Naive thymus-derived CD4-positive, alpha-beta T cell (primary cell): ENCODE measurements at places on chromosomes 6 and 20.

GRCh38 chr6:140977403-140977802 lies 1155.3 kb upstream of the GJE1 start:
- DNase-seq, result no peak

GRCh38 chr6:34146021-34146782 lies at the start of gene GRM4:
TSS of gene GRM4 (minus strand) at chr6:34146087. CDS start at chr6:34133496, 12,591 bp downstream.
- no peak for DNase-seq

DNA sequence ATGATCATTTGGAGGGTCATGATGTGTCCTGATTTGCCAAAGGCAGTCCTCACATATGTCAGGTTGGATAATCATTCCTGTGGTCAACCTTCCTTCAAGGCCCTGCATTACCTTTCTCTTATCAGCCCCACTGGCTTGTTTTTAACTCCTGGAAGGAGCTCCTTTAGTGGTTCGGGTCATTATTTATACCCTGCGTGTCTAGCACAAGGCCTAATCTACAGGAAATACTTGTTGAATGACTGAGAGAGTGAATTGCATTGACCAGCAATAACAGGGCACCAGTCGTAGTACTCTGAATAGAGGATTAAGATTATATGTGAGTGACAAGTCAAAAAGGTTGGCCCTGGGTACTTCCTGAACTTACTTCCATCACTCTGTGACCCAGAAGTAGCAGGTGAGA lies 4.5 kb downstream of the HIVEP2 start:
- no peak for DNase-seq

- no peak for DNase-seq
These were observed 25.2 kb downstream of the TBPL1 start for GRCh38 chr6:133977983-133978895.

GRCh38 chr6:89281779-89282246 lies 33.3 kb downstream of the GABRR2 start:
- DNase-seq, result no peak

DNA sequence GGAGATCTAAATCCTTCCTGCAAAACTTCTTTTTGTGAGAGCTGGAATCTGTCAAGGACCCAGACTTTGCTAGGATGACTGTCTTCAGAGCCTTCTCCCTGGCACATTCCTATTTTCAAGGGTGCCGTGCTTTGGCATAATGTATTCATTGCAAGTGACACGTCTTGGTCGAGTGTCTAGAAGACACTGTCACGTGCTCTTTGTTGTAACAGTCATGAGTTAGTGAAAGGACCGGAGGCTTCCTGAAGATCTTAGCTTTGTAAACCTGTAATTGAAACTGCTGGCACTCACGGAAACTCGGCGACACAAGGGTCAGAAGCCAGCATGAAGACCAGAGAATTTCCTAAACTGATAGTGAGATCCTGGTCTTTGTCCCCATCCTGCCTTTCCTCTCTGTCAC lies 19.7 kb upstream of the TAGAP start:
- DNase-seq, result no peak

DNA sequence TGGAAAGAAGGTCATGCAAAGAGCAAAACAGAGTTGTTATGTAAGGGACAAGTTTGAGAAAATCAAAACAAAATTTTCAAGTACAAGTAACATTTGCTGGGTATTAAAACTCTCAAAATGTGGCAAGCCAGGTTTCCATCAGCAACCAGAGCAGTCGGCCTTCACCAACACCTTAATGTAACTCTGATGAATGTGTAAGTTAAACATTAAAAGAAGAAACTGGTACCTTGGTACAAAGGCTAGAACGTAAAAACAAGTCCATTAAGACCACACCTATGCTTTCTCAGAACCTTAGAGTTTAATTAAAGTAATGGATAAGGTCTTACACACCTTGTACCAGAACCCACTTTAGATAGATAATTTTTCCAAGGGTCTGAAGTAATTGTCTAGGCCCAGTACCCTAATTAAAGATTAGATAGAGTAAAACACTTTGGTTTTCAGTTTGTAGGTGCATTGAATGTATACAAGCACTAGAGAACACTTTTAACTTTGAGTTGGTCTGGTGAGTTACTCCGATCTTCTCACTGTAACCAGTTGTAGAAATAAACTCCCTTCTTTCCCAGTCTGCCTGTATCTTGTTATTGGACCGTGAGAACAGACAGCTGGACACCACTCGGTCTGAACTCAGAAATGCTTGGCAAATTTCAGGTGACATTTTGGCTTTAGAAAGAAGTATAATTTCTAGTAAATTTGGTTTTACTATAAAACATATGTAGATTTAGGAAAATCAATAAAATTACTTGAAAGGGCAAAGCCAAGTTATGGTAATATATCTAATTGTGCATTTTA lies 319.4 kb downstream of the HTR1B start:
- no peak for DNase-seq

- no peak for DNase-seq
These were observed 36.0 kb downstream of the TAF8 start for GRCh38 chr6:42086046-42087035.

DNA sequence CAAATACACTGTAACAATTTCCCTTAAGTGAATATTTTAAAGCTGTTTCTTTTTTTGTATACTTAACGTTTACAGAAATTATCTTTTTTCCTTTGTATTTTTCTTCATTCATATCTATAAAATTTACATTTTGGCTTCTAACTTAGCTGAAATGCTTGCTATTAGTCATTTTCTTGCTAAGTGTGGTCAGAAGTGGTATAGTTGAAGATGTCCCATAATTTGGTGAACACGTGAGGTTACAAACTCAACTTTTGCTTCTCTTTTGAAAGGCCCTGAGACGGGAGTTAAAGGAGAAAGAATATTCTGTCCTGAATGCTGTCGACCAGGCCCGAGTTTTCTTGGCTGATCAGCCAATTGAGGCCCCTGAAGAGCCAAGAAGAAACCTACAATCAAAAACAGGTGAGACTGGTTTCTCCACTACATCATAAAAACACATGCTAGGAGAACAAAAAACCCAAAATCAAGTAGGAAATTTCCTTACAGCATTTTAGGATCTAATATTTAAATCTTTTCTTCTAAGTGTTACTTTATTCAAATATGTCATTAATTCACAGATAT lies 445.0 kb downstream of the UTRN start:
- no peak for DNase-seq

DNA sequence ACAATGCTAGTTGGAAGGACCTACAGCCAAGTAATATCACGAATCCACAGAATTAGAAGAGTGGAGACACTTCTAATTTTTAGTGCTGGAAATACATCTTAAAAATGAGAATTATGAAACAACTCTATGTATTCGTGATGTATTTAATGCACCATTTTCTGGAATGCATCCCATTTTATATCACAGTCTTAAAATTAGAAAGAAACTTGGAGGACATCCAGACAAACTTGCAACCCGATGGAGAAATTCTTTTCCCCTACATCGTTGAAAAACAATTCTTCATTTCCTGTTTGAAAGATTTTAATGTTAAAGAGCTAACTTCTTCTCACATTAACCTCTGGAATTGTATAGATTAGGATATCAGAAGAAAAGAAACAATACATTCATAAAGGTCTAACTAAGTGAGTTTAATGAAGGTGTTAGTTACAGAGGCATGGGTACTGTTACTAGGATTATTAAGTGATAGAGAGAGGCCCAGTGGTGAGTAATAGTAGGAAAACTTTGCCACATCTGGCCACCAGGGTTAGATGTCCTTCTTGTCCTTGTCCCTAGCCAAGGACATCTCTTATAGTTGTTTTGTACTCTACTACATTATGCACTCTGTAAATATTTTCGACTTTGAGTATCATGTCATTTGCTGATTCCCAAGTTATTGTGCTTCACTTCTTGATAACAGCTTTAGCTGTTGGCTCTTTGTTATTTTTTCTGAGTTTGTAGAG lies 502.4 kb upstream of the PTCHD4 start:
- no peak for DNase-seq

- DNase-seq, result no peak
These were observed 695.5 kb upstream of the CHD6 start for GRCh38 chr20:42313704-42314103.

GRCh38 chr20:34880215-34880850 lies 3.9 kb downstream of the ACSS2 start:
- no peak for DNase-seq

DNA sequence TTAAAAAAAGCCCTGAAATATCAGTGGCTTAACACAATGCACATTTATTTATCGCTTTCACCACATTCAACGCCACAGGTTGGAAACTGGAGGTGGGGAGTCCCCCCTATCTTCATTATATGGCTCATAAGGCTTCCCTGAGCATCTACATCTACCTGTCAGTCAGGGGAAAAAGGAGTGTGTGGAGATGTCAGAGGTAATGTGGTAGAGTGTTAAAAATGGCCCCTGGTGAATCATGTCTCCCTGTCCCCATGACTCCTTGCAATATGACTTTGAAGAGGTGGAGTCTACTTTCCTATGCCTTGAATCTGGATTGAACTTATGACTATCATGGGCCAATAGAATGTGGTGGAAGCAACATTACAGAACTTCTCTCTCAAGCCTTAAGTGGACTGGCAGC lies 65.5 kb upstream of the BTBD3 start:
- DNase-seq, result no peak

DNA sequence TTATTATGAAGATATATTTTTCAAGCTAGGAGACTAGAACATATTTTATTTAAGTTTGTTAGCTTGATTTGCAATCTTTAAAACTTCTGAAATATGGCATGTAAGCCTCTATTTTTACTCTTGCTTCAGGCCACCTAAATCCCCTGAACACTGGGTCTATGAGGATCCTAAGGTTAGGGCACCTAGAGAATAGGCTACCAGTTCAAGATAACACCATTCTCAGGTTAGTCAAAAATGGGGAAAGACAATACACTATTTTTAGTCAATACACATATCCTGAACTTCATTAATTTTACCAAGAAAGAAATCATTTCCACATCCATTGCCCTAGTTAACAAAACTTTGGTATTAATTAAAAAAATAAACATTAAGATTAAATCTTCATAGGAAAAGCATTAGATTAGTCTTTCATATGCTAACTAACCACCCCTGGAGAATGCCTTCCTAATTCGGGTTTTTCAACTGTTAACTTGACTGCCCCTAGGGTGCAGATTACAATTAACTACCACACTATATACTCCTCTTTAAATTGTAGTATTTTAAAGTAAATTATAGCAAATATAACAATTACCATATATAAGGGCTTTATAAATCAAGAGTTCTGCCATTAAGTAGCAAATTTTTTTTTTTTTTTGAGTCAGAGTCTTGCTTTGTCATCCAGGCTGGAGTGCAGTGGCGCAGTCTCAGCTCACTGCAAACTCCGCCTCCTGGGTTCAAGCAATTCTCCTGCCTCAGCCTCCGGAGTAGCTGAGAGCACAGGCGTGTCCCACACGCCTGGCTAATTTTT lies 6.7 kb upstream of the HSF2 start:
- no peak for DNase-seq

- no peak for DNase-seq
These were observed 14.7 kb downstream of the KCNQ2 start for GRCh38 chr20:63457737-63458136.

DNA sequence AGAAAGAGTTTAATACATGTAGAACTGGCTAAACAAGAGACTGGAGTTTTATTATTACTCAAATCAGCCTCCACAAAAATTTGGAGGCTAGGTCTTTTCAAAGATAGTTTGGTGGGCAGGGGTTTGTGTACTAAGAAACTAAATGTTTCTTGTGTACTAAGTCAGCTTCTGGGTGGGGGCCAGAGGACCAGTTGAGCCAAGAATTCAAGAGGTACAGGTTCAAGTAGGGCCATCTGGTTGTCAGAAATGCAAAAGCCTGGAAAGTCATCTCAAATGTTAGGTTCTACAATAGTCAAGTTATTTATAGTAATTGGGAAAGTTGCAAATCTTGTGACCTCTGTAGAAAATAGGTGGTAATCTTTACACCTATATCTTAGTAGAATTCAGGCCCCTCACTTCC lies 51.7 kb downstream of the CEP43 start:
- no peak for DNase-seq

DNA sequence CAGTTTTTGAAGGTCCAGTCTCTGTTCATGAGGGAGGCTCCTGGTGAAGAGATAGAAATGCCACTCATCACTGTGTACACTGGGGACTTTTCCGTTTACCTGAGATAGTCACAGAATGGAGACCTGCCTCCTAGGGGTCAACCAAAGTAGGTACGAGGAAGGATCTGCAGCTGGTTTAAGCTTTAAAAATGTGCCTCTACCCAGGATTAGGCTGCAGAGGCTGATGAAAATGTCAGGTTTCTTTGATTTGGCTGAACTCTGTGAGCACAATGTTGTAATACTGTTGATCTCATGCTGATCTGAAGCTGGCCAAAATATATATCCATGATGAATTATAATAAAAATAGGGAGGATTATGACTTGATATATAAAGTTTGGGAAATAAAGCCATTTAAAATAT lies 182.7 kb downstream of the ADAT2 start:
- no peak for DNase-seq

GRCh38 chr6:152218887-152219286 lies 411.4 kb downstream of the ESR1 start:
- no peak for DNase-seq

GRCh38 chr20:17761604-17762003 lies 61.8 kb downstream of the BANF2 start:
- no peak for DNase-seq

GRCh38 chr6:46963626-46964025 lies 41.9 kb upstream of the ADGRF5 start:
- DNase-seq, result no peak

- no peak for DNase-seq
These were observed 82.8 kb downstream of the HMGCLL1 start for GRCh38 chr6:55496201-55496600.

DNA sequence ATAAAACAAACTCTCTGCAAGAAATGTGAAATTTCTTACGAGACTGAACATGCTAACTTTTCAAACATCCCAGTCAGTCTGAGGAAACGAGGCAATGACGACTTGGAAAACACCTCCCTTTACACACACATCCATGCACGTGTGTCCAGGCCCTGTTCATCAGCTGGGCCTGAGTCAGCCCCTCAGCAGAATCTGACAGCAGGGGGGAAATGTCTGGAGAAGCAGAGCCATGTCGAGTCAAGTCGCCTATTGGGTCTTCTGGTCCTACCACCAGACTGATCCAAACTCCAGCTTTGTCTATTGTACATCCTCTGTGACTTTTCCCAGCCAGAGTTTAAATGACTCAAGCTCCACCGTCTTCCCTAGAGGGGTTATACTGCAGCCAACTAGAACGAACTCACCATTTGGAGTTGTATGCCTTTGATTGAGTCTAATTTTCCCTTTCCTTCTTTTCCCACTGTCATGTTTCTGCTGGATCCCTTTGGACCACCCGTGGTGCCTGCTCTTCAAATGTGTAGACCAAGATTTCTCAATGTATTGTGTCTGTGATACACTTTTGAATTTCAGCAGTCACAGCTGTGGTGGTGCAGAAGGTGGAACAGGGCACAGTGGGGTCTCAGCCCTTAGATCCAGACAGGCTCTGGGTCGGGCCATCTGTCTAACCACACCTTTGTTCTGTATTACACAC lies 254.0 kb downstream of the CDC5L start:
- no peak for DNase-seq

- DNase-seq, result peak; percentile 31
These were observed 2.9 kb upstream of the BMP6 start for GRCh38 chr6:7723041-7723447.

GRCh38 chr6:46217671-46218131 lies 46.9 kb upstream of the ENPP5 start:
- DNase-seq, result no peak
